ENCODE measurements at places on chromosomes 6 and 20. TPM values are rescaled to one million over a fixed set of nuclear protein-coding genes. Genes with fewer than 3 reads are reported as not detected.

DNA sequence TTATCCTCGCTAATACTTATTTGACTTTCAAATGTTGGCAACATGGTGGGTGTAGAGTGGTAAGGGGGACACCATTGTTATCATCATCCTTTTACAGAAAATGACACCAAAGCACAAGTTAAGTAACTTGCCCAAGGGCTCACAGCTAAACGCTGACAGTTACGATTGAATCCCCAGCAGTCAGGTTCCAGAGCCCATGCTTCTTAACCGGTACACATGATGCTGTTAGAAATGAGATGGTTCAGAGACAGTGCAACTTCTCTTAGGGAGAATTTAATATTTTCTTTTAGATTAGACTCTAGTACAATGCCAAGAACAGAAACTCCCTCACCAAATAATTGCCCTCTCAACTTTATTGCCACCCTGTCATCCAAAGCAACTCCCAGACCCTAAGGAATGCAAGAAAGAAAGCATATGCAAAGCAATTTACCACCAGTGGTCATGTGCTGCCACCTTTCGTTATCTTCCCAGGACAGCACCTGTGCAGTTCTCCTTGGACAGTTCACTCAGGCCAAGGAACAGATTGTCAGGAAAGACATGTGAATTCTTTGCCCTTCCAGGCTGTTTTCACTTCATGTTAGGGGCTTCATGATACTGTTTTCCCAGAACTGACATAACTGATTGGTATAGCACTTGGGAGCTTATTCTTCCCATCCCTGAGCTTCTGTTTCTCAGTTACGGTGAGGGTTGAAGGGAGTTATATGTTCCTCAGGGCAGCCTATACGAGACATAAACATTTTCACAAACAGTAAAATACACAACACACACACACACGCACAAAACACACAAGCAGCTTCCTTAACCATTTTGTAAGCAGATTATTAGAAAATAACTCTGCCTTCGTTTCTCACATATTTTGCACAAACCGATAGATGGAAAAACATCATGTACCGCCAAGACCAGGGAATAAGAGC, 5.1 kb downstream of the HLA-DMA start:
- peak; percentile 58 for DNase-seq

DNA sequence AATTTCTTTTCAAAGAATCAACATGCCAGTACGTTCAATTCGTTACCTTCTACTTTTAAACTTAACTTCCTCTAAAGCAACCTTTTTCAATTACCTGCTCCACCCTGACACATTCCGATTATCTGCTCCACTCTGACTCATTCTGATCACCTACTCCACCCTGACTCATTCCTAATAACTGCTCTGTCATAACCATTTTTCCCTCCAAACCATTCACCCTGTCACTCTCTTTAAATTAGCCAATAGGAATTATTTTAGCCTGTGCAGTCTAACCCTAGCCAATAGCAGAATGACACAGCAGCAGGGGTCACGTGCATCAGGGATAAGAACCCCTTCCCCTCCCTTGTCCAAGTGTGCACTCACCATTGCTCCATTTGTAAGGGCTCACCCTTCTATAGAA, 557.4 kb upstream of the EYS start:
- no peak for DNase-seq

Gene NKX2-2
- total RNA-seq: not detected

Gene GGTLC1
- total RNA-seq: not detected

GRCh38 chr6:15947923-15948322, 181.0 kb upstream of the MYLIP start:
- DNase-seq: no peak

Data from activated CD4-positive, alpha-beta T cell treated with anti-CD3 and anti-CD28 coated beads for 36 hours (primary cell).